ENCODE measurements at places on chromosomes 7 and 10.

DNA sequence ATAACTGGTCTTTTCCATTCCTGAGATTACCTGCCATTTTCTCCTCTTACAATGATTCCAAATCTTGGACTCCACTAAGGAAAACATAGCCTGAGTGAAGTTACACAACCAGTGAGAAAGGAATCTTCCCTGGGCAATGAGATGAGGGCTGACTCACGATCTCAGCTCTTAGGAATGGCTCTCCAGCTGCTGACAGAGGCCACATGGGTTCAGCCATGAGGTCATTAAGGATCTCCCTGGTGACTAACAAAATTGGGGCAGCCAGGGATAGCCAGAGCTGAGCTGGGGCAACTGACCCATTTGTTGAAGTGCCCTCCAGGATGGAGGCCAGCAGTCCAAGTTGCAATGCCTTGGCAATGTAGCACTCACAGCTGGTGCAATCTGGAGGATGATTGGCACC lies 78.7 kb upstream of the MKLN1 start:
- no peak for DNase-seq

- DNase-seq, result no peak
Observed at GRCh38 chr10:43222210-43222720, 44.6 kb downstream of the RASGEF1A start.

GRCh38 chr7:93092757-93093370 lies 24.9 kb downstream of the SAMD9 start:
- DNase-seq, result no peak

GRCh38 chr10:88850712-88851111 lies 932 bp downstream of the ANKRD22 start:
- no peak for DNase-seq

GRCh38 chr10:5234106-5234860 lies 37.6 kb downstream of the AKR1C4 start:
- DNase-seq, result no peak

- DNase-seq, result no peak
Observed at GRCh38 chr10:21449288-21449966, 76.1 kb downstream of the SKIDA1 start.

DNA sequence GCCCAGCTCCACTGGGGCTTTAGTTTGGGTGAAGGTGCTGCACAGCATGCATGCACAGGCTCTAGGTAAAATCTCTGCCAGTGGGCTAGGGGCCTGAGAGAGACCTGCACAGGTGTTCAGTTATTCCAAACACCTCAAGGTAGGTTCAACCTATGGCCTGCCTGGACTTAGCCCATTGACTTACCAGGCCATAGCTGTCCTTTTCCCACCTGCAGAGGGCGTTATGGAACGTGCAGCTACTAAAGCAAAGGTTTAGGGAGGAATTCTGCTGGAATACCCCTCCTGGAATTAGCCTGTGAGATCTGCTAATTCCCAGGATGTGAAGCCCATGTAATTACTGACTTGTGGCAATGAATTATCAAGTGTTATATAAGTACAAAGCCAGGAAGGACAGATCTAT lies 3.6 kb downstream of the VWC2 start:
- no peak for DNase-seq

DNA sequence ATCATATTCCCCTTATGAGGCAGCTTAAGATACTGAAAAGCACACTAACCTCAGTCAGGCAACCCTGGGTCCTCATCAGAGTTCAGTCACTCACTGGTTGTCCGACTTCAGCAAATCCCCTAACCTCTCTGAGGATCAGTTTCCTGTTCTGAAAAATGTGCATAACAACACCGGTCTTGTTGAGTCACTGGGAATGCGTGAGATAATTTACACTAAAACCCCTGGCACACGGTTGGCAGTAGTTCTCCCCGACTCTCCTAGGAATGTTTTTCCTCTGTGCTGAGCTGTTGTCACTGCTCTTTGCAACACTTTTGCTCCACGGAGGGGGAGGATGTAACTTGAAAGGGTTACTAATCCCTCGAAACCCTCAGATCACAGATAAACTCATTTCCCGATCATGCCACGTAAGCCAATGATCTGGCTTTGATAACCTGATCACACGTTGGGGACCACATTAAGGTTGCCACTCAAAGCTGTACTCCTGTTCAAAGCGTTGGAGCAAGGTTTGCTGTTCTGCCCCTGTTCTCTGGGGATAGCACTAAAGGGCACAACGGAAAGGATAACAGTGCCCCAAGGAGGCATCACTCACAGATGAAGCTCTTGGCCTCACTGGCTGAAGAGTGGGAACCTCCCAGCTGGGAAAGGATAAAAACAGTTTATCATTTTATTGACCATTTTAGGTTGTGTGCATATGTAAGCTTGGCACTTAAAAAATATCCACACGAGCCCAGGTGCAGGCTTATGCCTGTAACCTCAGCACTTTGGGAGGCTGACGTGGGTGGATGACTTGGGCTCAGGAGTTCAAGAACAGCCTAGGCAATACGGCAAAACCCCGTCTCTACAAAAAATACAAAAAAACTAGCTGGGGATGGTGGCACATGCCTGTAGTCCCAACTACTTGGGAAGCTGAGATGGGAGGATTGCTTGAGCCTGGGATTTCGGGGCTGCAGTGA lies 5.0 kb upstream of the RBM17 start:
- no peak for DNase-seq

- DNase-seq, result no peak
Observed at GRCh38 chr7:15725051-15725450, 38.6 kb upstream of the MEOX2 start.

- DNase-seq, result no peak
Observed at GRCh38 chr7:1567896-1568510, 1.8 kb downstream of the PSMG3 start.

GRCh38 chr7:10798044-10798443 lies 175.6 kb upstream of the PHF14 start:
- DNase-seq, result no peak

GRCh38 chr7:81235997-81236396 lies 317.1 kb upstream of the SEMA3C start:
- no peak for DNase-seq

DNA sequence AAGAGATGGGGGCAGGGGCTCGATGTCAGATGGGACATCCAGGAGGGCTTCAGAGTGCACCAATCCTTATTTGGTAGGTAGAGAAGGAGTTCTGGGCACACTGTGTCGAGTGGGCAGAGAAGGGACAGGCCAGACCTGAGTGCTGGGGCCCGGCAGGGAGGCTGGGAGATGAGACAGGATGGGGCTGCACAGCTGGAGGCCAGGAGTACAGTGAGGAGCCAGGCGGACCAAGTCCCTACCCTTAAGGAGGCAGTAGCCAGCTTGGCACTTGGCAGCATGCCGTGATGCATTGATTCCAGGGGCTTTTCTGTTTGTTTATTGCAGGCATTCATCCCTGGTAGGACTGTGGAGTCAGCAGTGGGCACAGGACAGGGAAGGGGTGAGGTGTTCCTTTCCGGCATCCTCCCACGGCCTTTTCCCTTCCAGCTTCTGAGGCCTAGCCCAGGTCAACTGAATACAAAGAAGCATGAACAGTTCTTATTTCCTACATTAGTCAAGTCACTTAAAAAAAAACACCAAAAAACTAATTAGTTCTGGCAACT lies 168.8 kb upstream of the CDCA7L start:
- DNase-seq, result no peak

DNA sequence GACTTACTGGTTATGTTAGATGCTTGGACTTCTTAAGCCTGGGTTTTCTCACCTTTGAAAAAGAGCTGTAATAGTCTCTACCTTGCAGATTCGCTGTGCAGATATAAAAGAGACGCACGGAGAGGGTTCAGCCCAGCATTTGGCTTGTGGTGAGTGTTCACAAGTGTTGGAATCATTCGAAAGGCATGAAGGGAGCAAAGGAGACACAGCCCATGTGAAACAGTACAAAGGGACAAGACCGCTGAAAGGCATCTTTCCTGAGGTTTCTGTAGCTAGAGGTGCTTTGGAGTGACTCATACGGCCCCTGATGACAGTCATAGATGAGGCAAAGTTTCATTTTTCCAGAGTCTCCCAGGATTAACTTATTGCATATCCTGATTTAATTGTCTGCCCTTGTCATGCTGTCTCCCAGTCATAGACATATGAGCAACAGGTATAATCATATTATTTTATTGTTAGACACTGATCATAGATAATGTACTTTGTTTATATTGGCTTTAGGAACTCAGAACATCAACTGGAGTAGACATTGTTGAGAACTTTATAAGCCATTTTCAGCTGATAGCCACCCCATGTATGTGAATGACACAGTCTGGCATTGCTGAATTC lies 171.1 kb downstream of the ADRA2A start:
- no peak for DNase-seq

DNA sequence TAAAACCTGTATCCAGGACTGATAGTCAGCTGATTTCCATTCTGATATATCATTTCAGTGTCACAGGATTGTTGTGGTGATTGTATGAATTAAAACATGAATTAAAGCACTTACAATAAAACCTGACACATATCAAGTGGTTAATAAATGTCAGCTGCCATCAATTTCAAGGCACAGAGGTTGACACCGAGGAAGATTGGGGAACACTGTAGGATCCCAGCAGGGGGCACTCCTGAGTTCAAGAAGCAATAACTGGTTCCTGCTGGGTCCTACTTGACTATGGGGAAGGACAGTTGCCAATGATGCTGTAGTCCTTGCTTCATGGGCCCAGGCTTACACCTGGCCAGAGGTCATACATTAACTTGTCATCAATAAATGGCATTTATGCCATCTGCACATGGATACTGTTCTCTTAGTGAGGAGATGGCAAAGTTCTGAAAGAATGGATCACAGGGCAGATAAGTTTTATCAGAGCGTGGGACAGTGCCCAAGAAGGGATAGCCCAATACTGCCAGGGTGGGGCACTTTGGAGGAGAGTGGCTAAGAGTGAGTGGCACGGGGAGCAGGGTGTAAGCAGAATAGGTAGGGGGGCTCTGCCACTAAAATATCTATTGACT lies 24.1 kb downstream of the FZD1 start:
- no peak for DNase-seq

DNA sequence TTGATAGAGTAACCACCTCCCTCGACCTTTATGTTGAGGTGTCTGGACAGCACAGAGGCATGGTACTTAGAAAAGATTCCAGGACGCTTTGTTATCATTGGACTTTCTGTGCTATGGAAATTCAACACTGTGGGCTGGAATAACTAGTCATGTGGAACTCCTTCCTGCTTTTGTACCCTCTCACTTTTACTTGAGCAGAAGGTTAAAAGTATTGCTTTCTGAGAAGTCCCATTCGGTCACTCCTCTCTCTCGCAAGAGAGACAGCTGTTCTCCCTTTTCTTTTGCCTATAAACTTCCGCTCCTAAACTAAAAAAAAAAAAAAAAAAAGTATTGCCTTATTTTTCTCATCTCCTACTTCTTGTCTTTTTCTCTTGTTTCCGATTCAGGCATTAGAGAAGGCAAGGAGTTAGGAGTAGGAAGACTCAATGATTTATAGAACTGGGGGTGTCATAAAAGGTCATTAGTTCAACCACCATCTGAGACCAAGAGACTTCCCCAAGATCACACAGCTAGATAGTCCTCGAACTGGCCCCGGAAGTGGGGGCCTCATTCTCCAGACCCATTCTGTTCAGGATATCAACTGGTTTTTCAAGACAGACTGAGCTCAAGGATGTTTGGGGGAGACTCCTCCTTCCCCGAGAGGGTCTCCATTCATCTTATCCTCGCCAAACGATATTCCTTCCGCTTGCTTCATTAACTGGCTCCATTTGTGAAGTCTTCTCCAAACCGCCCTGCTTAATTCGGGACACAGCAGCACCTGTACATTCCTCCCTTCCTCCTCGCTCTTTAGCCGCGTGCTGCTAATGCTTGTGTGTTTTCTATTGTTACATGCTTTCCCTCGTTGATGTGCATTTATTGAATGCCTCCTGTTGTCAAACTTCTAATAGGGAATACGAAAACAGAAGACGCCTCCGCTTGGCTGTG lies 995 bp upstream of the INPP5F start:
- no peak for DNase-seq

DNA sequence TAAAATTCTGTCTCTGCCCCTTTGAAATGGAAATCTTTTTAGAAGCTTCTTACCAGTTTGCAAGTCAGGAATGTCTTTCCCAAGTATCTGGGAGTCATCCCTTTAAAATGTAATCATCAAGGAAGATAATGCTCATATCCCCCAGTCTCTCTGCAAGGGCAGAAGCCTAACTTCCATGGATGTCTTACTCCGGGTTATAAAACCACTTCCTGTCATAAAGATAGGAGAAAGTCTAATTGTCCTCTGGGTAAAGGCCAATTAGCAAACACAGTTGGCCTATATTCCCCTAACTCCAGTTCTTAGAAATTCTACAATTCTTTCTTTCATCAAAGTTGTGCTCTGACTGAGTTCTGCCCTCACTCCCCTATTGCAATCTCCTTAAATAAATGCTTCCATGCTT lies 1631.5 kb upstream of the LRRTM3 start:
- DNase-seq, result no peak

- no peak for DNase-seq
Observed at GRCh38 chr10:60517805-60518204, 128.1 kb upstream of the ANK3 start.

GRCh38 chr10:98971464-98971863 lies 264.2 kb downstream of the HPSE2 start:
- no peak for DNase-seq

DNA sequence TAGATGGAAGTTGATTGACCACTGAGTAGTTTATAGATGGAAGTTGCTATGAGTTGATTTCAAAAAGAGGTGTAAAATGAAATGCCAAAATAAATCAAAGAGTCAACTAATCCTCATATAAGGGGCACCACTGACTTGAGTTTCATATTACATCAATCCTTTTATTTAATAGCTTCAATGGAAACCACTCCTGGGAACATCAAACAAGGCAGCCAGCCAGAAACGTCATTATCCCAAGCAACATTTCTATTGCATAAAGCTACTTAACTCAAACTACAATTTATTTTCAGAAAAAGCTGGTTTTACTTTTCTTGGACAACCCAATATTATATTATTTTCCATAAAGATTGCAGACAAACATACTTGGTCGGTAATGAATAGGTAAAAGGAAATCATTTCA lies 162.1 kb downstream of the TSPAN12 start:
- peak; percentile 25 for DNase-seq

GRCh38 chr7:14937581-14937980 lies 35.0 kb upstream of the DGKB start:
- no peak for DNase-seq

GRCh38 chr10:101779544-101780186 lies 3.6 kb downstream of the NPM3 start:
- no peak for DNase-seq

GRCh38 chr10:10872035-10872673 lies 145.5 kb upstream of the CELF2 start:
- no peak for DNase-seq

GRCh38 chr10:97731346-97732051 lies 5.4 kb upstream of the ZFYVE27 start:
- DNase-seq, result peak; percentile 8

DNA sequence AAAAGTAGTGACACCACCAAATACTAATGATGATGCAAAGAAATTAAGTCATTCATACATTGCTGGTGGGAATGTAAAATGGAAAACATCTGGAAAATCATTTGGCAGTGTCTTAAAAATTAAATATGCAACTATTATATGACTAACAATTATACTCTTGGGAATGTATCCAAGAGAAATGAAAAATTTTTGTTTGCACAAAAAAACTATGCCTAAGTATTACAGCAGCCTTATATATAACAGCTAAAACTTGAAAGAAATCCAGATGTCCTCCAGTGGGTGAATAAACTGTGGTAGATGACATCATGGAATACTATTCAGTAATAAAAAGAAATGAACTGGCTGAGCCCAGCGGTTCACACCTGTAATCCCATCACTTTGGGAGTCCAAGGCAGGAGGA lies 132.0 kb downstream of the NEBL start:
- DNase-seq, result no peak

All from NCI-H446 treated with DMSO at 0.1 percent for 48 hours (cell line).